ENCODE measurements at places on chromosomes 6 and 20.

- DNase-seq: no peak
Measured at GRCh38 chr6:32151863-32152768, at the start of gene PRRT1. Gene PRRT1, minus strand, starts transcription at chr6:32151939. Its CDS starts 112 bp downstream, at chr6:32151827.

- no peak for DNase-seq
Measured at GRCh38 chr6:123533862-123534648, 102.7 kb downstream of the TRDN start.

- no peak for DNase-seq
Measured at GRCh38 chr6:11885159-11885558, 106.6 kb upstream of the ADTRP start.

DNA sequence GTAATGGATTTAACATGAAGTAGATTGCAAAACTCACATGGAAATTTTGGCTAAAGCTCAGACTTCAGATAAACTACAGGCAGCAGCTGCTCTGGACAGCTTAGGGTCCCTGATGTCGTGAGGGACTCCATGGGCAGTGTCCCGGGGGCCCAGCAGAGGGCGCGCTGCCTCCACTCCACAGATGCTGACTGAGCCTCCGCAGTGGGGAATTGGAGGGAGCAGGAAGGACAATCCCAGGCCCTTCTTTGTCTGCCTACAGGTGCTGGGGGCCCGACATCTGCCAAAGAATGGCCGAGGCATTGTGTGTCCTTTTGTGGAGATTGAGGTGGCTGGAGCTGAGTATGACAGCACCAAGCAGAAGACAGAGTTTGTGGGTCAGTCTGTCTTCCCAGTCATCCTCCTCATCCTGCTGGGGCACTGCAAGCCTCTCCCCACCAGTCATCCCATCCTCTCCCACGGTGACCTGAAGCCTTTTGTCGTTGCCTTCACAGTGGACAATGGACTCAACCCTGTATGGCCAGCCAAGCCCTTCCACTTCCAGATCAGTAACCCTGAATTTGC lies 35.9 kb downstream of the PLCG1 start:
- peak; percentile 58 for DNase-seq

- no peak for DNase-seq
Measured at GRCh38 chr6:21046276-21046675, 512.0 kb downstream of the CDKAL1 start.

DNA sequence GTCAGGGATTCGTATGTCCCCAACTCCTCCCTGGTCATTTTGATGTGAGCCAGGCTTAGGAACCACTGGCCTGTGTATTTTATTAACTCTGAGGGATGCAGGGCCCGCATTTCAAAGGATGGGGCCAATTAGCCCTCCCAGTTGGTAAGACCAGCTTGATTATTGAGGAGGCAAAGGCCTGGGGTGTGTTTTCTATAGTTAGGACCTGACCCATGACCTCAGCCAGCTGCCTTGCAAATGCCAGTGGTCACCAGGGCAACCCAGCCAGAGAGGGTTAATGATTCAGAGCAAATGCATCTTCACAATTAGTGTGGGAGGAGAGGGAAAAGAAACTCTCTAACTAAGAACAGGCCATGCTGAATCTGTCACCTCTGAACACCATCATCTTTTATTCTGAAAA lies 835.4 kb downstream of the MAFB start:
- DNase-seq: no peak

DNA sequence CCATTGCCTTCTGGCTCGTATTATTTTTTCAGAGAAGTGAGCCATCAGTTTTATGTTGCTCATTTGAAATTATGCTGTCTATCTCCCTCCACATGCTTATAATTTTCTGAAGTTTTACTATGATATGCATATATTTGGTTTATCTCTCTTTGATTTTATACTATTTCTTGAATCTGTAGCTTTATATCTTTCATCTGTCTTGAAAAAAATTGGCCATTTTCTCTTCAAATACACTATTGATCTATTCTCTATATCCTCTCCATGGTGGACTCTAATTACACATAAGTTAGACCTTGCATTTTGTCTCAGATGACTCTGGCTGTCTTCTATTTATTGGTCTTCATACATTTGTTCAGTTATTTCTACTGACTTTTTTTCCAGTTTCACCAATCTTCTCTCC lies 13.7 kb upstream of the COL19A1 start:
- DNase-seq: no peak

DNA sequence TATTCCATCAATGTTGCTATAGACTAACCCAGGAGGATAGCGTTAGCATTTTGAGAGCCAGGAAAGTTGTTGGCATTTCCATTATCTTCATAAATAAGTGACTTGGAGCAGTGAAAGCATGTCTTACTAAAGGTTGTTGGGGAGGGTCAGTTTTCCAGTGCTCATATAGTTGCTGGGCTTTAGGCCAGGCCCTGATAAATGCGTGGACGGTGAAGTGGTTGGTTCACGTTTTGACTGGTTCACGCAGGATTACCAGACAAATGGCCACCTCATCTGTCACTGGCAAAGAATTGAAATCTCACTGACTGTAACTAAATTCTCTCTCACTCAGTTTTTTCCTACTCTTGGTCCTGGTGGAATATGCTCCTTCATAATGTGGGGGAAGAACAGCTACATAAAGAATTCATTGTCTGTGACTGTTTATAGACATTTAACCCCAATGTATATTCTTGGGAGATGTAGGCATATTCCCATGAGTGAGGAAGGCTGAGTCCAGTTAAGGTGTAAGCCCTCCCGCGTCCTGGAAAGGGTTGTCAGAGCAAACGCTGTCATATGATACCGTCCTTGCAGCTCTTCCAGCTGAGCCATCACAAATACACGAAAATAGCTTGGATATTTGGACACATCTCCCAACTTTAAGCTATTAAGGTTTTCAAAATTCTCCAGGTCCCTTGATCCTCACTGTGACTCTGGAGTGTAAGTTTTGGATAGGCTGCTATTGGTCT lies 27.8 kb downstream of the LRRC1 start:
- no peak for DNase-seq

- no peak for DNase-seq
Measured at GRCh38 chr6:74971633-74972032, 234.2 kb downstream of the COL12A1 start.

- DNase-seq: no peak
Measured at GRCh38 chr6:111030008-111031007, 48.5 kb downstream of the RPF2 start.

GRCh38 chr6:37205997-37206340 lies 36.0 kb downstream of the PIM1 start:
- DNase-seq: no peak

GRCh38 chr6:30042476-30042875 lies 18.6 kb upstream of the POLR1H start:
- no peak for DNase-seq

- DNase-seq: no peak
Measured at GRCh38 chr6:27706431-27706830, 205.8 kb downstream of the OR2B2 start.

DNA sequence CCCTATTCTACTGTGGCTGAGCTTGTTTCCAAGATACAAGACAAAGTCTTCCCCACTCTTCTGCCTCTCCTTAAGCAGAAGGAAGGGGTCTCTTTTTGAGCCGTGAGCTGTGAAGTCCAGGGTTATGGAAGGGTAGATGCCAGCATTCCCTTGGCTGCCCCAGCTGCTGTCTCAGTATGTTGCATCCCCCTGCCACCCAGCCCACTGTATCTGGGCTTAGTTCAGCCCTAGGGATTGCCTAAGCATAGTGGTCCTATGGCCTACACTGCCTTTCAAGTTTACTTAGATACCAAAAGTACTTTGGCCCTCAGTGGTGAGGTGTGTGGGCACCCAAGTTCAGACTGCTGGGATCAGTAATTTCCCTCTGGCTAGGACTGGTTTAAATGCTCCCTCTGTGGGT lies 421.9 kb upstream of the KHDRBS2 start:
- DNase-seq: no peak

DNA sequence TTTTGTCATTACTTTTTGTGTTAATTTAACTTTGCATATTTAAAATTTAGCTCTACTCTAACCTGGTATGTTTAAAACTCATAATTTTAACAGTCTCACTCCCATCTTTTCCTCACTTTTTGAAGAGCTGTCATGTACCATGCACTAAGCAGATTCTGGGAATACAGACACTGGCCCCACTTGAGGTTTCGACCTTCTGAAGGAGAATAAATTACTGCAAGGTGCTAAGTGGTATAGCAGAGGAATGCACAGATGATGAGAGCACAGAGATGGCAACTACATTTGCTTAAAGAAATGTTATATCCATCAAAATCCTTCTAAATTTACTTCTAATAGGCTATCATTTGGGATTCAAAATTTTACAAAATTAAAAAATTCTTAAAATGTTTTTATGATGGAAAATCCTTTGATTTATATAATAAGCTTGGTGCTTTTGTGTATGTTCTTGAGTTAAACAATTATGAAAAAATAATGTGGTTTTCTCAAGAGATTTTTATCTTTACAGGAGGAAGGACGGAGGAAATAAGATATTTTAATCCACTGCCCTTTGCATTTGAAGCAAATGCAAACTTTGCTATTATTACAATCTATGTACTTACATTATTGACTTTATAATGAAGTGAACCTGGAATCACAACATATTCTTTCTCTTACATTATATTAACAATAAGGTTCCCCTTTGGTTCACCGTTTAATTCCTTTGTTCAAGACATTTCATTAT lies 79.3 kb downstream of the AHI1 start:
- DNase-seq: peak; percentile 61

- DNase-seq: no peak
Measured at GRCh38 chr6:116405652-116406356, 35.1 kb downstream of the DSE start.

- no peak for DNase-seq
Measured at GRCh38 chr6:113636357-113636824, 220.8 kb upstream of the MARCKS start.

GRCh38 chr6:109768485-109768884 lies 77.4 kb downstream of the FIG4 start:
- DNase-seq: no peak

- no peak for DNase-seq
Measured at GRCh38 chr6:145875496-145876211, 61.1 kb upstream of the FBXO30 start.

DNA sequence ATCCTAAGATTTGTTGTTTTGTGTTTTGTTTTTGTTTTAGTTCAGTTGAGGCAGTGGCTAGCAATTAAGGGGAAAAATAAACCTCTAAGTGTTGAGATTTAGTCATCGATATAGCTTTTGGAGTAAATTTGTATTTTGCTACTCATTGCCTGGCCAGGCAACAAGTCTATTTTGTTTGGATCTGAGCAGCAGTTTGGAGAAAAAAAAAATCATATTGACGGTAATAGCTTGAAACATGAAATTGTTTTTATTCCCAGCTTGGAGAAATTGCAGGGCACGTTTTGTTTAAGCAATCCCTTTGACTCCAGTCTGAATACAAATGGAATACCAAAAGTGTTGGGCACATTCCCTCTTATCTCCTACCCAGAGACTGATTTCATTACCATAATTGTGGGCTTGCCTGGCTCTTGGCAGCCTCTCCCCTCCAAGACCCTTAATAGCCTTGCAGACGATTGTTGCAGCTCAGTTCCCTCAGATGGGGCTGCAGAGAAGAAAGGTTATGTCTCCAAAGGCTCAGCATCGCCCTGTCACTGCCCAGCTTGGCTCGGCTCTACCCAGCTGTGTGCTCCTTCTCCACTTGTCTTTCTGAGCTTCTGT lies 56.0 kb downstream of the ISM1 start:
- DNase-seq: no peak

GRCh38 chr6:53335224-53335994 lies 13.3 kb downstream of the ELOVL5 start:
- peak; percentile 83 for DNase-seq

Measured in common myeloid progenitor, CD34-positive (primary cell).